ENCODE measurements at places on chromosomes 3 and 15.

DNA sequence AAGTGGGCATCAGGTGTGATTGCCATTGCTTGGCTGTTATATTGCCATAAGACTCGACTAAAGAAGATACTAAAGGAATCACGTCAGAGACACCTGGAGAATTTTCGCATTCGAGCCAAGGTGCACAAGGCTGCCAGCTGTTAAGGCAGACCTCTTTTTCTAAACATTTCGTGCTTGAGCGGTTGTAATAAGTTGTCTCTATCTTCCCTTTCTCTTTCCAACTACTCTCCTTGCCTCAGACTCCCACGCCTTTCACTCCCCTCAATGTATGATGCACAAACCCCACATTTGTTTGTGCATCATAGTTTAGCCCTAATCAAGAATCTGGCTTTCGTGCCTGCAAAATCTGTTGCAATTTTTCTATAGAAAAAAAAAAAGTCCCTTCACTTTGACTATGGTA is 118.0 kb downstream of the IQCH start:
- DNase-seq, result no peak

DNA sequence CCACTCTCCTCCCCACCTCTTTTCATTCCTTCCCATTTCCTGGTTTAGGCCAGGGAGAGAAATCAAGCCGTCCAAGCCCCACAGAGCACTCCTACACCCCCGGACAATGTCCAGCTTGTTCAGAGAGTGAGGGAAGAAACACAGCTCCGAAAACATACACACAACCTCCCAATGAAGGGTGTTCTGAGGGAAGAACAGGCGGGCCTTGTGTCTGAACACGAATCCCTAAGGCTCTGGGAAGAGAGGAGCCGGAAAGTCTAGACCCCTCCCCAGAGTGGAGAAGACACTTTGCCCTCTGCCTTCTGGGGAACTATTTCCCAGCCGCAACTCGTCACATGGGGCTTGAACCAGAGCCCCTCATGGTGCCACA is 30.5 kb downstream of the ACAN start:
- DNase-seq, result no peak

- DNase-seq, result no peak
These were observed 6.8 kb upstream of the GATA2 start for GRCh38 chr3:128499724-128500275.

DNA sequence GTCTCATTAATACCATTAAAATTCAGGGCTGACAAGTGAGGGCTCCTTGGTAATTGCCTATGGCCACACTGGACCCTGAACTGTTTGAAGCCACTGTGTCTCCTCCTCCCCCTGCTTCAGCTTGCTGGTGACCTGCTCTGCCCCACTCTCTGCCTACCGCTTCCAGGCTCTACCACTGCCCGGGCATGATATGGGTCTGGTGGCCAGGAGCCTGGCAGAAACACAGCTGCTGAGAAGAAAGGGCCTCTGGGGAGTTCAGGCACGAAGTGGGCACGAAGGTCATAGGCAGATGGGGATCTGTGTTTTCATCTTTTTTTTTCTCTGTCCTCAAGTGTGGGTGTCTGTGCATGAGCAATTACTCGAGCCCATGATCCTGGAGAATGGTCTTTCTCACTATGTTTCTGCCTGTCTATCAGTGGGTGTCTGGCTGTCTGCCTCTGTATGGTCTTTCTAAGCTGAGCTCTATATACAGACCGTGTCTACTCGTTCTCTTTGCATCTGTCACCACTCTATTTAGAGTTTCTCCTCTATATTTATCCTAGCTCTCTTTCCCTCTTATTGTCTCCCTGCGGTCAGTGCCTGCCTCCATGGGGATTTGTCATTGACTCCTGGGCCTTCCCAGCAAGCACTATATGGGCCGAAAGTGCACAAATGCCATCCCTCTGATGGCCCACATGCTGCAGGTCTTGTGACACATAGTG is 42.1 kb upstream of the EPHB1 start:
- DNase-seq, result no peak

- DNase-seq, result no peak
These were observed 181.3 kb upstream of the WNT5A start for GRCh38 chr3:55668359-55668758.

DNA sequence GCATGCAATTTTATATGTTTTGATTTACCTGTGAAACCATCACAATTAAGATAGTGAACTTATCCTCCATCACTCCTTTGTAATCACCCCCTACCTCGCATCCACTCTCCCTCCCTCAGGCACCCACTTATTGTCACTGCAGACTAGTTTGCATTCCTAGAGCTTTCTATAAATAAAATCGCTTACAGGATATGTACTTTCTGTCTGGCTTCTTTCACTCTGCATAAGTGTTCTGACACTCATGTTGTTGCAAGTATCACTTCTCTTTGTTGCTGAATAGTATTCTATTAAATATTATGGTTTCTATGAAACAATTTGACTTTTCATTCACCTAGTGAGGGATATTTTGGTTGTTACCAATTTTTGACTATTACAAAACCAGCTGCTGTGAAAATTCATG is 139.3 kb downstream of the RSRC1 start:
- DNase-seq, result no peak

DNA sequence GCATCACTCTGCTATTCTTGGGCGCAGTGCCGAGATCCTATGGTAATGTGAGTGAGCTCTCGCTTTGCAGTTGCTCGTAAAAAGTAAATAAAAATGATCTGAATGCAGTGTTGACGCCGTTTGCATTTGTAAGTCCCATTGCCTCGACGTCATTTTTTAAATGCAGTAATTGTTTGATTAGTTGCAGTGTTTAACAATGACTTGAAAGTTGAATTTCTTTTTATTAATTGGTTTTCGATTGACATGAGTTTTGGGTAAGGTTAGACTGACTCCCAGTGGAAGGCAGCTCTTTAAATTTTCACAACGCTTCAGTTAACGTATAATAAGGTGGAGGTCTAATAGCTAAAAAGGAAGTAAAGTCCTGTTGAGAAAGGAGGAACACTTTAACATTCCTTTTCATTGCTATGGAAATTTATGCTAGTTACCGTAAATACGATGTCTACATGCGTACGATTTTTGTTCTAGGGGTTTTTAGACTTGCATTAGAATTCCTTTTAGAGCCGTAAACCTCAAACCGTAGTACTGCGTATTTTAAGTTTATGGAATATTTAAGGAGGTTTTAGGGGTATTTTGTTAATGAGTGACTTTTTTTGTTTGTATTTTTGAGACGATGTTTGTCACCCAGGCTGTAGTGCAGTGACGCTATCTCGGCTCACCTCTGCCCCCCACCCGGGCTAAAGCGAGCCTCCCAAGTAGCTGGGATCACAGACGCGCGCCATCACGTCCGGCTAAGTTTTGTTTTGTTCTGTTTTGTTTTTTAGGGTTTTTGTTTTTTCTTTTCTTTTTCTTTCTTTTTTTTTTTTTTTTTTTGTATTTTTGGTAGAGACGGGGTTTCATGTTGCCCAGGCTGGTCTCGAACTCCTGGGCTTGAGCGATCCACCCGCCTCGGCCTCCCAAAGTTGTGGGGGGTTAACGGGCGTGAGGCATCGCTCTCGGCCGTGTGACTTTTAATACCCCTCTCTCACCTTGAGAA is 1.4 kb downstream of the MORF4L1 start:
- no peak for DNase-seq

DNA sequence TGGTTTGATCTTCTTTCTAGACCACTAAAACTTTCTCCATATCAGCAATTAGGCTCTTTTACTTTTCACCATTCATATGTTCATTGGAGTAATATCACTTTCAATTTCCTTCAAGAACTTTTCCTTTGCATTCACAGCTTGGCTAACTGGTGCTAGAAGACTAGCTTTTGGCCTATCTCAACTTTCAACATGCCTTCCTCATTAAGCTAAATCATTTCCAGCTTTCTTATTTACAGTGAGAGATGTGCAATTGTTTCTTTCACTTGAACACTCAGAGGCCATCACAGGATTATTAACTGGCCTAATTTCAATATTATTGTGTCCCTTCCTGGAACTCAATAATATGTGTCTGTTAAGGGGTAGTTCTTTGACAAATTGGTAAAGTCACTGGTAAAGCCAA is 42.8 kb upstream of the PLOD2 start:
- no peak for DNase-seq

DNA sequence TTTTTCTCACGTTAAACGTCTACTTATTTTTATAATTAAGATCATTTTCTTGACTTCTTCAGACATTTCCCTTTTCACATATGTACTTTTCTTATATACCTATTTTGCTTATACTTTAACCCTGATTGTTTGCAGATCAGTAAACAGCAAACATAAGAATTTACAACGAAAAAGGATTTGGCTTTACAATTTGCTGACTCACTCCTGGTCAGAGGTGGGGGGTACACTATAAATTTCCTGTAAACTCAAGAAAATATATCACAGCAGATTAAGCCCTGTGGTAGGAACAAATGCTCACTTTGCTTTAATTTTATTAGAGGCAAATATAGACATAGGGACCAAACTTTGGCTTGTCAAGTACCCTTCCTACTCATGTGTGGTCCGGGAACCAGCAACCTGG is 185.0 kb downstream of the PLCL2 start:
- DNase-seq, result no peak

DNA sequence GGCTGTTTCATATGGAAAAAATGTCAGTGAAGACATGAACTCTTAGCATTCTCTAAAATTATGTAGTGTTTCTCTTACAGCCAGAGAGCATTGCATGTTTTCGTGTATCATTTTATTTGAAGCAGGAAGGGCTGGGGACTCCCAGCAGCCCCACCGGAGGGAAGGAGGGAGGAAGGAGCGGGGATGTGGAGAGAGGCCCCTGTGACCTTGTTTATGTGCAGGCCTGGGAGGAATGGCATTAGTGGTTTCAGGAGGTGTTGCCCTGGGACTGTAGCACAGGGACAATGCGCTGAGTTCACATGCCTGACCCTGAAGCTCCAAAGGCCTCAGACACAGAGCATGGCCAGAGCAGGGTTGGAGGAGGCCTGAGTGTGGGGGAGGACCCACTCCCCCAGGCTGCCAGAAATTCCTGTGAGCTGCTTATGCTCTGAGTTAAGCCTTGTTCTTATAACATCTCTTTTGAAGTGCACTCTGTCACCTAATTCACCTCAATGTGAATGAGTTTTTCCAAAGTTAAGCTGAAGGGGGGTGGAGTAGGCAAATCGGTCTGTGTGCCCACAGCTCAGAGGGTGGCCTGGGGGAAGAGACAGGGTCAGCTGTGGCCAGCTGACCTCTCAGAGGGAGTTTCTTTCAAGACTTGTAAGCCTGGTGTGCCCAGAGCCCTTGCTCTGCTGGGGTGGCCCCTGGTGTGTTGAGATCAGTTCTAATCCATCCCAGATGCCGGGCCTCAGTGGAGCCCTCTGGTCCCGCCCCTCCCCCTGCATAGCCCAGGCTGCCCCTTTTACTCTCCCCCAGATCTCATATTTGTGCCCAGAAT is 3.9 kb upstream of the RNU6-1 start:
- no peak for DNase-seq

- no peak for DNase-seq
These were observed 29.0 kb downstream of the ANP32A start for GRCh38 chr15:68791431-68792283.

DNA sequence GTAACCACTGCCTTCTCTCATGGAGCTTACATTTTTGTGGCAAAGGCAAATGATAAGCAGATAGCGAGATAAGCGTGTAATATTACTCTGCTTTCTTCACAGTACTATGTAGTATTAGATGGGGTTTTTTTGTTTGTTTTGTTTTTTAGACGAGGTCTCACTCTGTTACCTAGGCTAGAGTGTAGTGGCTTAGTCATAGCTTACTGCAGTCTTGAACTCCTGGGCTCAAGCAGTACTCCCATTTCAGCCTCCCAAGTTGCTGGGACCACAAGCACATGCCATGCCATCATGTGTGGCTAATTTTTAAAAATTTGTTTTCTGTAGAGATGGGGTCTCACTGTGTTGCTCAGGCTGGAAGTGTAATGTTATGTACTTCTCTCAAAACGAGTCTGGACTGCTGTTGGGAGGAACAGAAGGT is 22.9 kb downstream of the MBNL1 start:
- no peak for DNase-seq

DNA sequence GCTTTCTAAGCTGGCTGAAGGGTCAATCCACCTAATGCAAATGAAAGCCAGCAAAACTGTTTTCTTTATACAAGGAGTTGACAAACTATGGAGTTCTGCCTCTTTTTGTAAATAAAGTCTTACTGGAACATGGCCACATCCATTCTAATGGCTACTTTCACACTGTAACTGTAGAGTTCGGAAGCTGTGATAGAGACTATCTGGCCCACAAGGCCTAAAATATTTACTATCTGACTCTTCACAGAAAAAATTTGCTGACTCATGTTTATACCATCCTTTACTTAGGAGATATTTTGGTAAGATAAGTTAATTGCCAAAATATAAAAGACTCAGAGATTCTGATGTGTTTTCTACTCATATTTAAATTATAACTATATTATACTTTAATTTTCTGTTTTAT is 93.7 kb upstream of the GK5 start:
- DNase-seq, result no peak

DNA sequence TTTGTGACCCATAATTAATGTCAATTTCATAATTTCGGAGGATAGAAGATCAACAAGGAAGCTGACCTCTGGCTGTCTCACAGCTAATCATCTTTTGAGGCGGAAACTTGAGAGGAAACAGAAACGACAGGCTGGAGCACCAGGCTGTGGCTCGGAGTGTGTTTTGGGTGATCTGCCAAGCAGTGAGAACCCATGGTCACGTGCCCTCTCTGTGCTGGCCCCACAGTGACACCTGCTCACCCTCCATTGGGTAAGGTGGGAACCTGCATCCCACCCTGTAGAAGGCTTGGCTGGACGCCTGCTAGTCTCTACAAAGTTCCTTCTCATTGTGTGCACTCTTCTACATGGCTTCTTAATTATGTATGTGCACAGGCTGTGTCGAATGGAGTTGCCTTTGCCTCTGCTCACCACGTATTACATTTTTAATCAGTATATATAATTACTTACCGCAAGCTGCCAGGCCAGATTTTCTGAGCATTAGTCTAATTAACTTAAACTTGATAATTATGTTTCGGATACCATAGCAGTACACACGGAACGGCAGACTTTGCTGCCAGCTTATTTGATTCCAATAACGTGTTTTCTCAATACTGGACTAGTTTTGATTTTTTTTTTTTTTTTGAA is 719.4 kb upstream of the CFAP20DC start:
- no peak for DNase-seq

- no peak for DNase-seq
These were observed 118.6 kb downstream of the ANO10 start for GRCh38 chr3:43503067-43503728.

DNA sequence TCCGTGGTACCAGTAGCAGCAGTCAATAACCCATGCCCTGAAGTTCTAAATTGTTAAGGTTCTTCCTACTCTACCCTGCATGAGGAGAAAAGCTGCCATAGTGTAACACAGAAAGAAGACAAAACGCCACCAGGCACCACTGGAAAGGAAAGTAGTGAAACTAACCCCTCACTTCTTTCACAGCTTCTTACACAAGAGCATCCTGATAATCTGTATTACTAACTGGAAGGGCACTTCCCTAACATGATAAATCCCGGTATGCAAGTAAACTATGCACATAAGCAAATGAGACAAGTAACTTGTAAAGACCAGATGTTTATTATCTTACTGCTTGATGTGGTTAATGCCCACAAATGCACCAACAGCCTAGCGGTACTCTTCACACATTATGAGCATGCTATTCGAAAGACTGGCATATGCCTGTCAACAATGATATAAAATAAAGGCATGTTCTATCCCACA is 141.3 kb downstream of the ADAM10 start:
- no peak for DNase-seq

GRCh38 chr3:45611628-45612081 is 17.1 kb downstream of the LIMD1 start:
- no peak for DNase-seq

- DNase-seq, result no peak
These were observed 3.4 kb upstream of the CCNL1 start for GRCh38 chr3:157163217-157163953.
